ENCODE measurements at places on chromosomes 16 and 17.

- DNase-seq, result no peak
Measured at GRCh38 chr17:74239172-74239571, 25.8 kb downstream of the TTYH2 start.

- no peak for DNase-seq
Measured at GRCh38 chr16:82788225-82788624, 161.5 kb downstream of the CDH13 start.

DNA sequence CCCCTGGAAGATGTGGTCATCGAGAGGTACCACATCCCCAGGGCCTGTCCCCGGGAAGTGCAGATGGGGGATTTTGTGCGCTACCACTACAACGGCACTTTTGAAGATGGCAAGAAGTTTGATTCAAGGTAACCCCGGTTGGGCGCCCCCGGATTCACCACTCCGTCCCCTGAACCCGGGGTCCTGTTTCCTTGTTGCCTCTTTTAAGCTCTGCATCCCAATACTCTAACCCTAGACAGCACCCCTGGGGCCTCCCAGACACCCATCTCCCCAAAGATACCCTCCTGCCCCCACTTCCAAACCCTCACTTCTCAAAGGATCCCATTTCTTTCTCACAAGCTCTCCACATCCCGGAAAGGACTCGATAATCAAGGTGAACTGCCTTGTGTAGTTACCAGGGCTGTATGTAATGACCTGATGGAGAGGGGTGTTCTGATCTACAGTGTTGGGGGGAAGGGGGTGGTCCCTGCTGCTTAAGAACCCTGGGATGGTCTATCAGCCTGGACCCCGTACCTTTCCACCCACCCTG lies 412 bp downstream of the FKBP10 start:
- DNase-seq, result no peak

GRCh38 chr17:74424657-74425056 lies 7.2 kb upstream of the GPRC5C start:
- no peak for DNase-seq

DNA sequence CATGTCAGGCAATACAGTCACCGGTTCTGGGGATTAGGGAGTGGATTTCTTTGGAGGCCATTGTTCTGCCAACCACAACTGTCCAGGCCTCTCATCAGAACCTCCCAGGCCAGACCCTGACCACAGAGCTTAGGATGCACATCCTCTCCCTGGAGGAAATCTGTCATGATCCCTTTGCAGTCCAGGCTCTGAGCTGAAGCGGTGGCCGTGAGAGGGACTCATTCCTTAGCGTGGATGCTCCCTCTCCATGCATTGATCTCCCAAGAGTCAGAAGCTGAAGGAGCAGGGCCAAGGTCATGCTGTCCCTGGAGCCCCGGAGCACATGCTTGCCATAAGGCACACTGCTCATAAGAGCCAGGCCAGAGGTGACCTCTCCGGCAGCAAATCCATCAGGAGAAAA lies 181.4 kb downstream of the COPRS start:
- DNase-seq, result no peak

DNA sequence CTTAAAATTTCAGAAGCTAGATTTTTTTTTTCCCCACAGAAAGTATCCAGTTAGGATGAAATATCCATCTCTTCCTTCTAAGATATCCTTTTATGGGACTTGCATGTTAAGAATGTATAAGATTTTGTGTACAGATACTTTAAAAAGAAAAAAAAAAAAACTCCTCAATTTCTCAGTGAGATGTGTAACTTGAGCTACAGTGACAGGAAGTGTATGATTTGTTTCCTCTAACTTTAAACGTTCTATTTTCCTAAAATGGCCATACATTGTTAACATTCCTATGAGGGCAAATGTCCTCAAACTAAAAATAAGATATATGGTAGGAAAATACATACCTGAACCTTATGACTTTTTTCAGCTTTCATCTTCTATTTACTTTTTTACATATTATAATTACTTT lies 8.9 kb downstream of the FBXO47 start:
- peak; percentile 60 for DNase-seq

- DNase-seq, result peak; percentile 77
Measured at GRCh38 chr17:4903051-4903818, at the start of gene CHRNE. TSS of gene CHRNE (minus strand) at chr17:4903098. CDS start at chr17:4903063, 35 bp downstream.

DNA sequence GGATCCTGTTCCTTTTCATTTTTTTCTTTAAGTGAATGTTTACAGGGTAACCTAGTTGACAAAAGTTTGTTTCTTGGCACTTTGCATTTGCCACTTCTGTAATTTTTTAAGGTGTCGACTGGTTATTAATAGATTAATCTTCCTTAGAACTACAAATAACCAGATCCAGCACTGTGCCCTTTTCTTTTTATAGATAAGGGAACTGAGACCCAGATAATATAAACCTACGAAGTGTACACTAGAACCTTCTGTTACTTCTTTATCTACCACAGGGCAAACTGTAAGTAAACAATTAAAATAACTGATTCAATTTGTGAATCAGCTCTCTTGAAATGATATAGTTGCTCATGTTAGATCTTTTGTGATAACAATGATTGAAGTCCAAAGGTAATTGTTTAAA lies 55.4 kb downstream of the NLK start:
- no peak for DNase-seq

DNA sequence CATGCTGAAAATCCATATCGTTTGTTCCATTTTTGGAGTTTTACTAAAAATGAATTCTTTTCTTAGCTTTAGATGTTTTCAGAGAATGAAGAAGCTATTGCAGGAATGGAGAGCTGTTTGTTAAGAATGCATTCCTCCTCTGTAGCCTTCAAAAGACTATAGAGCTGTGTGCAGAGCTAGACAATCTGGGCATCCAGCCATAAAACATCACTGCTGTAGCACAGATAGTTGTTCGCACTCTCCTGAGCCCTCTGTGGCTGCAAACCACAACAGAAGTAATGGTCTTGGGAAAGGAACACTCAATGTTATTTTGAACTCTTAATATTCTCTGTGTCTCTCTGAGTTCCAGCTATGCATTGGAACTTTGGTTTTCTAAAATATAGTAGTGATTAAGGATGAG lies 4.9 kb downstream of the TNRC6C start:
- peak; percentile 30 for DNase-seq

All from HTR-8/SVneo (cell line).